ENCODE measurements at places on chromosomes 3 and 15.

DNA sequence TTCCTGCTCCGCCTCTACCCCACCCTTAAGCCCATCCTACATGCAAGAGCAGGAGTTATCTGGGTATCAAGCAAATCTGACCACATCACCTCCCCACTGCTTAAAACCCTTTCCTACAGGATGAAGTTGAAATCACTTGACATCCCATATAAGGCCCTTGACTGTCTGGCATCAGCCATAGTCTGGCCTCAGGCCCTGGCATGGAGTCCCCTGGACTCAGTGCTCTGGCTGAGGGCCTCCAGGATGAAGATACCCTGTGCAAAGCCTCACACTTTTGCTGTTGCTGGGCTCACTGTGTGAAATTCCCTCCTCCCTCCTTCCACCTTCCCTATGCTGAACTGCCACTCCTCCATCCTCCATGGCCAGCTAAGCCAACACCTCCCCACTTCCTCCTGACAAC is 65.2 kb upstream of the GLCE start:
- H3K27ac ChIP-seq: no peak overlapping the region
- H3K4me3 ChIP-seq: no peak overlapping the region
- DNase-seq: no peak
- no peaks in the 10 kb centered on the region for H3K27me3 ChIP-seq
- no peaks in the 10 kb centered on the region for H3K36me3 ChIP-seq

GRCh38 chr3:185976977-185977678 is 39.3 kb upstream of the TRA2B start:
- no peak overlapping the region for H3K4me3 ChIP-seq
- H3K27me3 ChIP-seq: no peaks in the 10 kb centered on the region
- DNase-seq: peak; percentile 52
- no peaks in the 10 kb centered on the region for H3K36me3 ChIP-seq

DNA sequence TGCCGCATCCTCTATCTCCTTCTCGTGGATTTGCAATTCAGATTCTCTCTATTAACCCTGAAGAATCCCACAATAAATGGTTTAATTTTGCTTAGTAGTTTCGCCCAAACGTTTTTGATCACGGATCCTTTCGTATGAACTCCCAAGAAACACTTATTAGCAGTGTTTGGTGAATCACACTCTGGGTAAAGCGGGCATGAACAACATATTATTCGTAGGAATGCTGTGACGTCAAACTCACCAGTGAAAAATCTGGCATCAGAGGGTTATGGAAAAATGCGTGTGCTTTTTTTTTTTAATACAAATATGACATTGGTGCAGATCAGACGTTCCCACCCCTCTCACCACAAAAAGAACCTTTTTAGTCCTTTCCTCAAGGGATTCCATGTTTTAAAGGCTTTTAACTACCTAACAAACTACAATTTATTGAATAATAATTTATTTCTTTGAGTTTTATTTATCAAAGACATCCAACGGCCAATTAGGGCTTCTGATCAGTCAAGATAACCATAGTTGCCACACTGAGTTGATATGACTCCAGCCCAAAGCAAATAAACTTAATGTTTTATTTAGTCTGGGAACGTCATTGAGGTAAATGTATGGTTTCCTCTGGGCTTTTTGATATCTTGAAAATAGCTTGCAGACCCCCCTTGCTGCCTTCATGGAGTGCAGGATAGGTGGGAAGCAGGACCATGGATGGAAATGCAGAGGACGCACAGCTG is 45.5 kb upstream of the CGNL1 start:
- H3K27me3 ChIP-seq: no peaks in the 10 kb centered on the region
- peak overlapping the region; percentile 82 for H3K27ac ChIP-seq
- H3K4me3 ChIP-seq: no peak overlapping the region
- peaks cover 74% of the 10 kb centered on the region for H3K4me1 ChIP-seq
- peak; percentile 61 for DNase-seq

DNA sequence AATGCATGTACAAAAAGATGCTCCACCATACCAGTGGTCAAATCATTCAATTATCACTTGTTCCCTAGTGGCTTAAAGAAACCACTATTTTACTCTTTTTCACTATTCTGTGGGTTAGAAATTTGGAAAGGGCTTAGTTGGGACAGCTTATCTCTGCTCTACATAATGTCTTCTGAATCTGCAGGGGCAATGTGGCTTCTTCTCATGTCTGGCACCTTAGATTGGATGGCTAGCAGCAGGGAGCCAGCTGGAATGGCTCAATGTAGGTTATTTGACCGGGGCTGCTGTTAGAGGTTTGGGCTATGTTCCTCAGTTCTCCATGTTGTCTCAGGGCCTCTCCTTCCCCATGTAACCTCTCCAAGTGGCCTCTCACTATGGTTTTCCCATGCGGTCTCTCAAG is 57.5 kb upstream of the EPHB1 start:
- no peak overlapping the region for H3K4me3 ChIP-seq
- H3K4me1 ChIP-seq: no peaks in the 10 kb centered on the region
- H3K27me3 ChIP-seq: no peaks in the 10 kb centered on the region
- H3K36me3 ChIP-seq: no peaks in the 10 kb centered on the region
- DNase-seq: no peak

Measured in SJSA1 (cell line).